ENCODE measurements at places on chromosomes 4 and X.

DNA sequence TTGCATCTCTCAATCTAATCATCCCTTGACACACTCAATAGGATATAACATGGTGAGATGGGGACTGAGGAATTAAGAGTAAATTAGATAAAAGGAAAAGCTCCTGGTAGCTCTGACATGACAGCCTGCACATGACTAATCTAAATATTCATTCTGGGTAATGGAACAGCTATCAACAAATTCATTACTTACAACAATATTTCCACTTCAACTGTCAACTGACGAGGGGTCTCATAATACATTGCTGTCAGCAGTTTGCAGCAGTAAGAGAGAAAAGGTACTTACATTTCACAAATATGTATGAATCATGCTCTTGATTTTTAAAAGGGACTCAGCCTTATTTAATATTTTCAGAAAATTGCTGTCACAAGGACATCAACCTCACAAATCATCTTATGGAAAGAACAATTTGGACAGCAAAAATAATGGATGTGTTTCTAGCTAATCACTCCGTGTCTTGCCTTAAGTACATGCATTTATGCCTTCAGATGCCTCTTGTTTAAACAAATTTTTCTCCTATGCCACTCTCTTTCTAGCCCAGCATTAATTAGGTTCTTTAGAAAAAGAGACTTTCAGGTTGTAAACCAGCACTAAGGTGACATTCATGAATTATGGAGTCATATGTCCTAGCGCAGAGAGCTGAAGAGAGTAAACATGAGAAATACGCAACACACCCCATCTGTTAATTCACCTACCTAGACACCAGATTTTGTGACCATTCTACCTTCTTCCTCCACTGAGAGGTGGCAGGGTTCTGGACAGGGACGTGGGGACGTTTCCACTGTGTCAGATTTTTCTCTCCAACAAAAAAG lies 99.6 kb upstream of the TMEM150C start:
- DNase-seq, result no peak

GRCh38 chr4:23382879-23383278 lies 507.0 kb downstream of the PPARGC1A start:
- no peak for DNase-seq

GRCh38 chrX:73615022-73615421 lies 52.0 kb downstream of the CHIC1 start:
- no peak for DNase-seq

DNA sequence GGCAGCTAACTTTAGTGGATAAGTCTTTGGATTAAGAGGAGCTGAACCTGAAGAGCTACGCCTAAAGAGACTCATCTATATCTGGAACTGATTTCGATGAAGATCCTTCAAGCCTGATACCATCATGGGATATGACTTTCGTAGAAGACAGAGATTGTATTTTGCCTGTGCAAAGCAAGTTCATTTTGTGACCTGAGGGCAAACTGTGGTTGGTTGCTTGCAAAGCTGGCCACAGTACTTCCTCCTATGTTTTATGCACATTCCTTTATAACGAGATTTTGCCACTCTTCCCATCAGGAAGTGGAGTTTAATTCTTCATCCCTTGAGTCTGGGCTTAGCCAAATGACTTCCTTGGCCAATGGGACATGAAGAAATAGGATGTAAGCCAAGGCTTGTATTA lies 519.3 kb upstream of the NR3C2 start:
- DNase-seq, result no peak

DNA sequence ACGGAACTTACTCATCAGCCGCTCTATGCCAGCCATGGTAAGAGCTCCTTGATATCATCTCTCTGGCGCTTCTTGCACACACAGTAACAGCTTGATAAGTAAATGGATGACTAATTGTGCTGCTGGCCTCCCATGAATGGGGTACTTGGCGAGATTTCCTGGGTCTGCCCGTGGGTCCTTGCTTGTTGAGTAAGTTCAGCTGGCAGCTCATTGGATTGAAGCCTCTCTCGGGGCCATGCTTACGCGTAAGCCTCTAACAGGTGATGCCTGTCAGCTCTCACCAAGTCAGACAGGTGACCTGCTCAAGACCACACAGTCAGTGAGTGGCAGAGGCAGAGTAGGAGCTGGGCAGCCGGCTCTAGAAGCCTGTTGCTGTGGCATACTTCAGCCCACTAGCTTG lies 7.7 kb downstream of the NSG1 start:
- no peak for DNase-seq

GRCh38 chr4:83040269-83040668 lies 5.3 kb downstream of the COPS4 start:
- DNase-seq, result no peak

DNA sequence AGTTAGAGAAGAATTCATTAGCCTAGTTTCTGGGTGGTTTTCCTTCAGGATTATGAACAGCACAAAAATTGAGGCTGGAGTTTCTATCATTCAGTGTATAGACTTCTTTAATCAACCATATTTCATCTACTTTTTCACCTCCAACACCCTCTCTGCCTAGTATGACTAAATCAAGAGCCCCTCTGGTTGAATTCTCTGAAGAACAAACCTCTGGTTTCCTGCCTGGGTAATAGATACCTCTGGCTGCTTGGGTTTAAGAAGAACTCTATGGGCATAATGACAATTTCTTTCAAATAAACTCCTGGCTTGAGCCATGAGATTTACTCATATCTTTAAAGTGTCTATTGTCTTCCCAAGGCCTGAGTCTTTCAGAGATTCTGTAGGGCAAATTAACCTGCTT lies 66.5 kb downstream of the C4orf33 start:
- DNase-seq, result no peak

DNA sequence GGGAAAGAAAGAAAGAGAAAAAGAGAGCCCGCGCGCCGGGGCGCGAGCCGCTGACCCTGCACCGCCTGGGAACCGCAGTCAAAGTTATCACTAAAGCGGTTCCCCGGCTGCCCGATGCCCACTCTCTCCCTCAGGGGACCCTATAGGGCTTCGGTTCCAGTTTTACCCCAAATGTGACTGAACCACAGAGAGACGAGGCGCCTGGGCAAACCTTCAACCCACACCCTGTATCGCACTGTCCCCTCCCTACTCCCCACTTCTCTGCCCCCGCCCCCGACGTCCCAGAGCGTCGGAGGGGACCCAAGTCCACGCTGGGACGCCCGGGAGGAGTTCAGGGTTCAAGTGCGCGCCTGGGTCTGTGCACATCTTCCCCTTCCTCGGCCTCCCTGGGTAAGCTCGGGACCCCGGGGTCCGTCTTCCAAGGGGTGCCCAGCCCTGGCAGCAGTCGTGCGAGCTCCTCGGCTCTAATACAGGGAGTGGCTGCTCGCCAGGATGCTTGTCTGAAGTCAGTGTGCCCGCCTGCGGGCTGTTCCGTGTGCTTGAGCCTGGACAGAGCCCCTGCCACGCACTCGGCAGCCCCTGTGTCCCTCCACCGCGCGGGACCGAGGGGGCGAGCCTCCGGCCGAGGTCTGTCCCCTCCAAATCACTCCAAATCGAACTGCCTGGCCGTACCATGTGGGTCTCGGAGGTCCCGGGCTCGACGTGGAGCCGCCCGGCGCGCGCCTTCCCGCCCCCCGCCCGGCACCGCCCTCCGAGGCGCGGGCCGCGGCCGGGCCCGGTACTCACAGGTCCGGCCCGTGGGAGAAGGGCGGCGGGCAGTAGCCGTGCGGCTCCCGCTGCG lies 960 bp downstream of the TRPC3 start:
- DNase-seq, result peak; percentile 26

GRCh38 chr4:17283832-17284231 lies 228.1 kb downstream of the QDPR start:
- no peak for DNase-seq

- DNase-seq, result no peak
Measured at GRCh38 chr4:6607368-6608055, 32.5 kb downstream of the MAN2B2 start.

- DNase-seq, result no peak
Measured at GRCh38 chrX:52420824-52421443, 52.1 kb downstream of the XAGE2 start.

DNA sequence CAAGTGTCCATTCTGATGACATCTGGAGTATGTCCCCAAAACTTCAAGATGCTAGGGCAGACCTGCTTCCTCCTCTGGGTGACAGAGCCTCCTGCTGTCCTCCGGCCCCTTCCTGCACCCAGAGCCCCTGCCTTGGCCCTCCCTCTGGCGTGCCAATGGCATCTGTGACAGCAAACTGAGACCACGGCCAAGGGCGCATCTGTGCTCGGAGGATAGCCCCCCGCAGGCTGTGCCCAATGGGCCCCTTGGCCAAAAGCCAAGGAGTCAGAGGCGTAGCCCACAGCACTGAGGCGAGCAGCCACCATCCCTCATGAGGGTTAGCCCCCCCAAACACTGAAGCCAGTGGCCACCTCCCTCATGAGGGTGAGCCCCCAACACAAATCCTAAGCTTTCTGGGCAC lies 7.9 kb downstream of the LRPAP1 start:
- DNase-seq, result no peak

GRCh38 chr4:155487210-155487609 lies 110.4 kb upstream of the MAP9 start:
- no peak for DNase-seq
